Stimulated activated CD8-positive, alpha-beta memory T cell treated with anti-CD3 and anti-CD28 coated beads, Interleukin-4, amount 100 ng/mL, for 24 hours (primary cell): ENCODE measurements at places on chromosomes 2 and 18.
A peak's percentile ranks its signal among the peaks of the same experiment; 100 is the strongest.

DNA sequence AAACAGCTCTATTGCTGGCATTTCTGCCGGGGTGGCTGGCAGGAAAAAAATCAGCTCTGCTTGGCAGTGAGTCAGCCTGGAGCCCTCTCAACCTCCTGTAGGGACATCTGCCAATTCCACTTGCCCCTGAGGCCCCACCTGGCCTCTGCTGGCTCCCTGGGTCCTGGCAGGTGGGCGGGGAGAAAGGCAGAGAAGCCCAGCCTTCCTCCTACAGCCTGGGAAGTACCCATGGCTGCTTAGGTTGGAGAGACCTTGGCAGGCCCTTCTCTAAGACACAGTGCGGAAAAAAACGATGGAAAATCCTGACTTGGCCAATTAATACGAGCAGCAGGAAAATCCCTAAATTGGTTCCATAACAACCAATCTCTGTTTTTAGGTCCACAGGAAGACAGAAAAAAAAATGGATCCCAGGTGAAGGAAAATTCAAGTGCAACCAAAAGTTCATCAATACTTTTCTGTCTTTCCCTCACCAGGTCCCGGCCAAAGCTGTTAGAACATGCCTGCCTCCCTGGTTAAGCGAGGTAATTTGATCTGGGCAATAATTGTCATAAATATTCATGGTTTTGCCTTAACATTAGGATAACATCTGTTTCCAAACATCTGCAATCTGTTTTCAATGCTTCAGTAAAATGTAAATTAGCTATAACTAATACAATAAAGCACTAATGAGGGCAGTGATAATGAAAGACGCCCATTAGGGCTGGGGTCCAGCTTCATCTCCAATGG lies 245.9 kb downstream of the TFCP2L1 start:
- no peak for DNase-seq

DNA sequence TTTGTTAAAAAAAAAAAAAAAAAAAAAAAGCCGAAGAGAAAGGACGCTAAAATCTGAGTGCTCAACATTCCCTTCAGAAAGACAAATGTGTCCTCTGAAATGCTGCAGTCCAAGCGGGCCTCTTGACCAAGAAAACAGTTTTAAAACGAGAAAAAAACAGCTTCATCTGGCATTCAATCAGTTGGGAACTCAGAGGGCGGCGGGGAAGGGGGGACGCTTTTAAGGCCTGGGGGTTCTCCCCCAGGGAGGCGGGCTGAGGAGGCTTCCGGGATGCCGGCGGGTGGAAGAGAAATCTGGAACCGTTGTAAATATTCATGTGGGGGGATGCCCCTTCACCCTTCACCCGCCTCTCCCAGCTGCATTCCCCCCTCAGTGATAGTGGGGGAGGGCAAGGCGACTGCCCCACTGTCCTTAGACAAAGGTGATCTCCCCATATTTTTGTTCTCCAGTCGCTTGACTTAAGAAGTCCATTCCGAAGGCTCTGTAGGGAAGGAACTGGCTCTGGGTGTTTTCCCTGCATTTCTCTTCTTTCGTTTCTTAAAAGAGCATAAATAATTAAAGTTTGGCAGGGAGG lies 3.3 kb upstream of the HOXD11 start:
- no peak for DNase-seq

GRCh38 chr18:24420551-24420950 lies 5.9 kb upstream of the IMPACT start:
- no peak for DNase-seq

- DNase-seq, result no peak
These were observed 125.4 kb upstream of the RNF152 start for GRCh38 chr18:62018034-62018758.

GRCh38 chr2:129443865-129444739 lies 535.4 kb upstream of the RAB6C start:
- no peak for DNase-seq

GRCh38 chr18:2994603-2995432 lies 18.1 kb downstream of the LPIN2 start:
- DNase-seq, result peak; percentile 58

DNA sequence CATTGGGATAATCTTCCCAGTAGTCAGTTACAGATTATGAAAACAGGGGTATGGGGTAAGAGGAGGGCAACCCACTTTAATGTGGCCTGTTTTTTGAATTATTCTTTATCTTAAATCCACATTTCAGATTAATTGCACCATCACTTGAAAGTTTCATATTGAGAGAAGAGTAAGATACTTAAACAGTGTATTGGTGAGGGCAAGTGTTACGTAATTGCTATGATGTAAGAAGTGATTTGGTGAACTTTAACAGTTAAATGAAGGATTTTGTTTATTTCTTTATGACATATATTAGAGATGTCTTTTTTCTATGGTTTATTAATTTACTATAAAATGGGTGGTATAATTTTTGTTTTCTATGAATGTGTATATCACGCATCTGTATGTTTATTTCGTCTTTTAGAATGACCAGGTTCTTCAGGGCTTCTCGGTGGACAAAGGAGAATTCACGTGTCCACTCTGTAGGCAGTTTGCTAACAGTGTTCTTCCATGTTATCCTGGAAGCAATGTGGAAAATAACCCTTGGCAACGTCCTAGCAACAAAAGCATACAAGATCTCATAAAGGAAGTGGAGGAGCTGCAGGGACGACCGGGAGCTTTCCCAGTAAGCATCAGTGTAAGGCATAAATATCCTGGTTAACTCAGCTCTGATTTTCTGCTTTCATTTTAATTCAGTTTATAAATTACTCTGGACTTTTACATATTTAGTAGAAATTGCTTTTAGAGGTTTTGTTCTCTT lies 171.2 kb upstream of the MYO3B start:
- DNase-seq, result no peak

DNA sequence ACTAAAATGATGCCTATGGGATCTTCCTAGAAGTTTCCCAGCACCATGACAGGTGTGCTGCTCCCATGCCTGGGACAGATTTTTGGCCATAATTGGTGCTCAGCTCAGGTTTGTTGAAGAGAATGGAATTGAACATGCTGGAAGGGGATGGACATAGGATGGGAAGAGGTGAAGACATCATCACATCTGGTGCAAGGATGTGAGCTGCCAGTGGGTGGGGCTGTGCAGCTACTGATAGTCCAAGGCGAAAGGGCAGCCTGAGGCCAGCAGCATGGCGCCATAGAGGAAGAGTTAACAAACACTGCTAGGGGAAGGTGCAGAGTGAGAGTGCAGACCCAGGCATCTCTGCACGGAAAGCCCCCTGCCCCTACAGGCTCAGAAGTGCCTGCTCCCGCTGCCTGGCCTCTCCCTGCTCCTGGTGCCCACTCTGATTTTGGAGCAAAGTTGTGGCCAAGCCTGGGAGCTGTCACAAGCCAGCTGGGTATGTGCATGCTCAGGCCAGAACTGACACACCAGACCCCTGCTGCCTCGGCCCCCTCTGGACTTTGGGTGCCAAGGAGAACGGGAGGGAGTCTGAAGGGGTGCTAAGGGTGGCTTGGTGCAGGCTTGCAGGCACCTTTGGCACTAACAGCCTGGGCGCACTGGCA lies 178.6 kb downstream of the ZBTB7C start:
- DNase-seq, result no peak

GRCh38 chr2:172821370-172822338 lies 86.0 kb downstream of the RAPGEF4 start:
- no peak for DNase-seq

DNA sequence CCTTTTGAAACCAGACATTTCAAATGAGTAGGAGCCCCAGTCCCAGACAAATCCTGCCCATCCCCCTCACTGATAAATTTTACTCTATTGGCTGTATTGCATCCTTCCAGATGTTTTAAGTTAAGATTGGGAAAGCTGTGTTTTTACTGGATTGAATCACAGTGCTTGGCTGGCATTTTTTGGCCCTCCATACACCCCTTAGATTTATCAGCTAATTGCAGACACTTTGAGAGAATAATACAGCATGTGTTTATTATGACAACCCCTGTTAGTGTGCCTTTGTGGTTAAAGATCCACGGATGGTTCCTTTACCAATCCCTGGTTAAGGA lies 74.9 kb downstream of the ANTXR1 start:
- no peak for DNase-seq

DNA sequence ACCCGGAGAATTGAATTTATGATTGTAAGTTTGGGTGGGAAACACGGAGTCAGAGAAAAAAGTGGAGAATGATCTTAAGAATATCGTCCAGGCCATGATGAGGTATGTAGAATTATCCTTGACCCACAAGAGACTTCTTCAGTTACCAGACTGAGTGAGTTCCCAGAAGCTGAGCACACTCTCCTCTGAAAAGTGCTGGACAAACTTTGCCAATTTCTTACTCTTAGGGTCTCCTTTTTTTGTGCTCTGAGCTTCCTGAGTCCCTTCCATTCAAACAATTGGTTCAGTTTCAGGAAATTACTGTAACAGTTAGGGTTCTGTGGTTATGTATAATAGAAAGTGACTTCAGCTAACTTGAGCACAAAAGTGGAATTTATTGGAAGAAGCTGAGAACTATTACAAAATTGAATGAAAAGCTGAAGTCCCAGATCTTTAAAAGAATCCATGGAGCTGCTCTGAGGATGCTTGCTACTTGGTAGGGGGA lies 50.6 kb upstream of the EHBP1 start:
- DNase-seq, result no peak

GRCh38 chr18:77487951-77488740 lies 238.5 kb downstream of the GALR1 start:
- no peak for DNase-seq

GRCh38 chr2:35978218-35978617 lies 377.4 kb upstream of the CRIM1 start:
- no peak for DNase-seq

DNA sequence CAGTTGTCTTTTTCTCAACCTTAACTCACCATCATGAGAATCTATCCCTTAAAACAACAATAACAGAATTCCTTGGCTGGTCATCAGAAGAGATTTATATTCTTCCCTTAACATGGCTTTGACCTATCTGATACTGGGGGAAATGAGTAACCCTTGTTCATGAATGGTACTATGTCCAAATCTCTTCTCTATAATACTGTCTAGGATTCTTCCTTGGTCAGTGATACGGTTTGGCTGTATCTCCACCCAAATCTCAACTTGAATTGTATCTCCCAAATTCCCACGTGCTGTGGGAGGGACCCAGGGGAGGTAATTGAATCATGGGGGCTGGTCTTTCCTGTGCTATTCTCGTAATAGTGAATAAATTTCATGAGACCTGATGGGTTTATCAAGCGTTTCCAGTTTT lies 282.0 kb upstream of the SIX2 start:
- no peak for DNase-seq

- no peak for DNase-seq
These were observed 105.7 kb upstream of the ZEB2 start for GRCh38 chr2:144625626-144626025.

DNA sequence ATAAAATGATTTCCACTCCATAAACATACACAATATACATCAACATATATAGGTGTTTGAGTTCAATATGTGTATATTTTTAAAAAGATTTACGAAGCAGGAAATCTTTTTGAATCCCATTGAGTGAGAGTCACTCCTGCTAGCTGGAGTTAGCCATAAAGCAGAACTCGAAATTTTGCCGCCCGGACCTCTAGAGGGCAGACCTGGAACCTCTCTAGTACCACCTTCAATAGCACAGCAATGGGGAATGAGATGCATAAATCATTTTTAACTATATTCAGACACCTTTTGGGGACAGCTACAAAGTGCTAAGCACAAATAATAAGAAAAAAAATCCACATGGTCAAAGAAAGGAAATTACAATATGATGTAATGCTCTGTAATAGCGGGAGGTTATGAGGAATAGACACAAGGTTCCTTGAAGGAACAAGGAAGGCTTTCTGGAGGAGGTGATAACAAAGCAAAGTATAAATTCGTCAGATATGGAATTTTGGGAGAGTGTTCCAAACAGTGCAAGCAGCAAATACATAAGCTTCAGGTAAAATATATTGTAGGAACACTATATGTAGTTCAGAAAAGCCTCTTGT lies 533.4 kb downstream of the ERBB4 start:
- DNase-seq, result no peak

- no peak for DNase-seq
These were observed 18.1 kb downstream of the TIMM21 start for GRCh38 chr18:74166386-74166785.

DNA sequence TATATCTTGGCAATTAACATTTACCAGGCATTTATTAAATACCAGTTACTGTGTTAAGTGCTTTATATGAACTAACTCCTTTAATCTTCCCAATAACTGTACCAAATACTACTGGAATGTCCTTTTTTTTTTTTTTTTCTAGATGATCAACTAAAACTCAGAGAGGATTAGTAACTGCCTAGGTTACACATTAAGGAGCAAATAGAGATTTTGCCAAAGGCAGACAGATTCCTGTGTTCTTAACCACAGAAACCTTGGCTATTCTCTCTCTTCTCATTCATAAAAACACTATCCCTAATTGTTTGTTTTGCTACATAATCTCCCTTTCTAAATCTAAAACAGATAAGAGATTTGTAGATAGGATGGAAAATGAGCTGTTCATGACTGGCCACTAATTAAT lies 13.3 kb downstream of the DHX57 start:
- no peak for DNase-seq

- DNase-seq, result no peak
These were observed 10.5 kb upstream of the EPAS1 start for GRCh38 chr2:46286715-46287114.

DNA sequence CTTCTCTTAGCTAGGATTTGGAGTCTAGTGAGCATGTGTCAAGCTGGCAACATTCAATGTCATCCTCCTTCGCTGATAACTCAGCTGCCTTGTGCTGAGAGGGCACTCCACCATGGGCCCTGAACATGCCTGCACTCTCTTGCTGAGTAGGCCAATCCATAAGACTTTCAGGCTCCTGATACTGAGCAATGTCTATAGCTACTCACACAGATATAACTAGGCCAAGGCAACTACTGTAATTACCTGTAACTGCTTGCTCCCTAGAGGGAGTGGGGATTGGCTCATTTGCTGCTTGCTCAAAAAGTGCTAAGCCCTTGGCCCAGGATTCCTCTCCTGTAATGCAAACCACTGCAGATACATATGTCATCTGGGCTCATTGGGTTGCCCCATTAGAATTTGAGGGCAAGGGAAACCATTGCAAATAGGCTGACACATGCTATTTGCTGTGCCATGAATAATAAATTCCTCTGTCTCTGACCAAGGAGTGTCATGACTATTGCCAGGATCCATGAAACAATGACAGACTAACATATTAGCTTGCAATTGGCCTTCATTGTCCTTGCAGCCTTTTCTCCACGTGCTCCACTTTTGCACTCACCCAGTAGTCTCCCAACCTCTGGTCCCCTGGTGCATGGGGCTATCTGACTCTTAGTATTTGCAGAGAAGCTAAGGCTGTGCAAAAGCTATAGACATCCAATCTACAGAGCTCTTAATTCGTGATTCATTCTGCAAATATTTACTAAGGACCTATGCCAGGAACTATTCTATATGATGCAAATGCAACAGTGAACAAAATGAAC lies 36.9 kb upstream of the BMPR2 start:
- no peak for DNase-seq

DNA sequence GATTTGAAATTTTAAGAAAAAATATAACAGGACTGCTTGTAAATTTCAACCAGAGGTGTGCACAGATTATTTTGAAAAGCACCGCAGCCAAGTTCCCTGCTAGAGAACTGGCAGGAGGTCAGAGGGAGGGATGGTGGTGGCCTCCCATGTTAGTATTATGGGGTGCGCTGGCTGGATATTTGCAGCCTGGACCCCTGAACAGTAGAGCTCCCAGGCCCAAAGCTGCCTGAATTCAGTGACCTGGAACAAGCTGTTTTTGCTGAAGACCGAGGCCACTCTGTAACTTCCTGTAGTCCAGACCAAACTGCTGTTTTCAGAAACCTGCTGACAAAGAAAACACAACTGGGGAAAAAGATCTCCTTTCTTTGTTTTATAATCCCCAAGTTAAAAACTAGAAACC lies 314.3 kb downstream of the TNS1 start:
- no peak for DNase-seq

- no peak for DNase-seq
These were observed 75.6 kb upstream of the ID2 start for GRCh38 chr2:8606226-8606625.
